ENCODE measurements at places on chromosomes 1 and 21.

GRCh38 chr1:244628789-244629188, 24.1 kb upstream of the DESI2 start:
- DNase-seq, result no peak

DNA sequence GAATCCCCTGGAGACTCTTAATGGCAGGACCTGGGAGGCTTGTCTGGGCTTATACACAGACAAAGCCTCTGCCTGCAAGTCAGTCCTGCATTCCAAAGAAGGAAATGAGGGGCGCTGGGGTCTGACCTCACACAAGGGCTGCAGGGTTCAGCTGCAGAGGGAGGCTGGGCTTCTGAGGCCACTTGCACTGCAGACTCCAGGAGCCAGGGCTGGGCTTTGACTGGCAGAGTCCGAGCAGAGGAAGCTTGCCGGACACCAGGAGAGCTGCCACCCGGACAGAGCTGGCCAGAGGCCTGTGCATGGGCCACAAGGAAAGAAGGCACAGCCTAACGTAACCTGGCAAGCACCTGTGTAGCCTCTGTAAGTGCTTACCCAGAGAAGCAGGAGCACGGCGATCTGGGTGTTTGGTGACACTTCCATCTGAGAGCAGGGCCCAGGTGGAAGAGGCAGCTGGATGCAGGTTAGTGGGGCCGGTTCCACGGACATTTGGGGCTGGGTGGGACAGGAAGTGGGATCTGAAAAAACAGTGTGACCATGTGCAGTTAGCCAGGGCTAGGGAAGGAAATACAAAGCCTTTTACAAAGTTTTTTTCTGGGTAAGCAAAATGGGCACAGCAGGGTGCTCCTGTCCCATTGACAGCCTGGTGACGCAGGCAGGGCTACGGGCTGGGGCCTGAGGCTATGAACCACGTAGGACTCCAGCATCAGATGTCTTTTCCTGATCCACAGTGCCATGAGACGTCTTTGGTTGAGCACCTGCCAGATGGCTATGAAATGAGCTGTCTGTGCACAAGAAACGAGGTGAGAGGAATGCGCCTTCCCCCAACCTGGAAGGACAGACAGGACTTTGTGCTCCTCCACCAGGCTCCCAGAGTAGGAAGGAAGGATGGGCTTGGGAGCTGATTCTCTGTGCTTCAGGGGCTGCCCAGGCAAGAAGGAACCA, 37.3 kb upstream of the LBR start:
- DNase-seq, result no peak

- DNase-seq, result peak; percentile 45
These were observed 104.7 kb downstream of the CAMTA1 start for GRCh38 chr1:6889875-6890480.

DNA sequence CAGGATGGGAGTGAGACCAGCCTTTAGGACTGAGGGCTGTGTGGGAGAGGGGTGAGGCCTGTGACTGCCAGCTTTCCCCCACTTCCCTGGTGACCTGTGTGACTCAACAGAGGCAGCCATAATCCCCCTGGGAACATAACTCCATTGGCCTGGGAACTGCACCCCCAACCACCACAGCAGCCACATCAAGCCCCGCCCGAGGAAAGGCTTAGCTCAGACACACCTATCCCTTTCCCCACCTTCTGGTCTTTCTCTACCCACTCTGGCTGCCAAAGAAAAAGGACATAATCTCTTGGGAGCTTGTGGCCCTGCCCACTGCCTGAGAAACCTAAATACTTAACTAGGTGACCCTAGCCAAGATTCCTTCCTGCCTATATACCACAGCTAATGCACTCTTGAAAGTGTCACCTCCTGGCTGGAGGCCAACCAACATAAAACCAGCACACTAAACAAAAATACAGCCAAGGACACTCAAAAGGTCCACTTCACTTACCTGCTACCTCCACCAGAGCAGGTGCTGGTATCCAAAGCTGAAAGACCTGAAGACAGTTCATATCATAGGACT, 406.6 kb upstream of the CAMK1G start:
- DNase-seq, result no peak

GRCh38 chr1:64171797-64172281, 31.6 kb upstream of the UBE2U start:
- DNase-seq, result no peak

GRCh38 chr1:19776287-19776686, 23.4 kb downstream of the TMCO4 start:
- DNase-seq, result no peak

DNA sequence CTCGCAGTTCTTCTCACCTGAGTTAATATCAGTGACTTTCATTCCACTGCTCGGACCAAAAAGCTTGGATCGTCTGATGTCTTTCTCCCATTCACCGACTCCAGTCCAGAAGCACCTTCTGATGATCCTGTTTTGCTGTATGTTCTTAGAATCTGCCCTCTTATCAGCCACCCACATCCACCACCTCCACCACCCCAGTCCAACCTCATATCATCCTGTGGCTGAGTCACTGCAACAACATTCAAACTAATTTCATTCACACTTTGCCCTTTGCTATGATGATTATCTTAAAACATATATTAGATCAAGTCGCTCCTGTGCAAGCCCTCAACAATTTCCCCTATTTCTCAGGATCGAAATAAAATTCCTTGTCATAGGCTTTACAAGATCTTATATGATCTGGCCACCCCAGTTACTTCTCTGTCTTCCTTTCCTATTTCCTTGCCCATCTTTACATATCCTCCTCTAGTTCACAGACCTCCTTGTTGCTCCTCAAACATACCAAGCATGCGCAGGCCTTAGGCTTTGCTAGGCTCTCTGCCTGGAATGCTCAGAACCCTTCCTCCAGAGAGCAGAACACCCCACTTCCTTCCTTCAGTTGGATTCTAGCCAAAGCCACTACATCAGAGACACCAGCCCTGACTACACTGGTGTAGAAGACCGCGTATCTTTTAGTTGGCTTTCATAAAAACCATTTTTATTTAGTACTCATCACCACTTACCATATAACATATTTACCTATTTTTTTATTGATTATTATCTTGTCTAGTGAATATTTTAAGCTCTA, 335.7 kb upstream of the GREM2 start:
- no peak for DNase-seq

DNA sequence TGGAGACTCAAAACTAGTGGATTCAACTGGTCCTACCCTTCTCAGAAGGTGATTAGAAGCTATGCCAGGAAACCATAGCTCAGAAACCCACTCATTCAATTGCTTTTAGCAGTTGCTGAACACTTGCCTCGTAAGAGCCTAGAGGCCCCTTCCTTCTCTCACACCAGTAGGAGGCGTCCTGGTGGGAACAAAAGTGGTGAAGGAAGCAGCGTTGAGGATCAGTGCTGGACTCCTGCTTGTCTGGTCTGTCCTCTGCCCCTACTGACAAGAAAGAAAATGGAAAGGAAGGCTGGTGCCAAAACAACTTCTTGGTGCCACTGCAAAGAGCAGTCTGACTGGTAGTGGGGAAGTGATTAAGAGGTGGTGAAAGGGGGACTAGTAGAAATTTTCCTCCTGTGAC, 269.7 kb downstream of the LMO4 start:
- DNase-seq, result no peak
